ENCODE measurements at places on chromosomes 3 and 15.
A peak's percentile ranks its signal among the peaks of the same experiment; 100 is the strongest.

DNA sequence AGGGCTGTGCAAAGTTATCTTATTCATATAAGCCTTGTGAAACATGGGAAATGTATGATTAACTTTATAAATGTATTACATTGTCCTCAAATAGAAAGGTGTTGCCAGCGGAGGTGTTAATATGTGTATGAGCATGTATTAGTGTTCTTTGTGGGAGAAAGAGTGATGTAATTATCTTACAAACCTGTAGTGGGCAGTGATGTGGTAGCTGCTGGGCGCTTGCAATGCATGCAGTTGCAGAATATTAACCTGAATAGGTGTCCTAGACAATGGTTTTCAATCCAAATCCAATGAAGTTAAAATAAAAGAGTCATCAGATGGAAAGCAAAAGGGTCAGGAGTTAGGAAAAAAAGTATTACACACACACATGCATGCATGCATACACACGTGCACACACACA, 881.3 kb upstream of the CADM2 start:
- DNase-seq: no peak

DNA sequence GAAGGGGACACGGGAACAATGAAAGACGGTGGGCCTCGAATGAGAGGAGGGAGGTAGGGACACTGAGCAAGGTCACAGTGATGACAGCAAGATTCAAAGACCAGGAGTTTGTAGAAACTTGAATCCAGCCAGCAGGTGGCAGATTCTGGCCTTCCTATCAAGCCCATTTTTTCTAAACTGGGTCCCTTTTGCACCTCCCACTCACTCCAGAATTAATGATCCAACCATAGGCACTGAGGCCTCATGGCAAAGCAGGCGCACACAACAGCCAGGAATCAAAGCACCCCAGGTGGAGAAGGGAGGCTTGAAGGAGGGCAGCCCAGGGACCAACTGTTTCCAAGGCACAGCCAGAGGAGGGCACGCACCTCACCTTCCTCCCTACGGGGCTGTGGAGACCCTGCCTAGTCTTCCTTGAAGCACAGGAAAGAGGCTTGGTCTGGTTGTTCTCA, 90.2 kb downstream of the ANP32A start:
- DNase-seq: peak; percentile 74

DNA sequence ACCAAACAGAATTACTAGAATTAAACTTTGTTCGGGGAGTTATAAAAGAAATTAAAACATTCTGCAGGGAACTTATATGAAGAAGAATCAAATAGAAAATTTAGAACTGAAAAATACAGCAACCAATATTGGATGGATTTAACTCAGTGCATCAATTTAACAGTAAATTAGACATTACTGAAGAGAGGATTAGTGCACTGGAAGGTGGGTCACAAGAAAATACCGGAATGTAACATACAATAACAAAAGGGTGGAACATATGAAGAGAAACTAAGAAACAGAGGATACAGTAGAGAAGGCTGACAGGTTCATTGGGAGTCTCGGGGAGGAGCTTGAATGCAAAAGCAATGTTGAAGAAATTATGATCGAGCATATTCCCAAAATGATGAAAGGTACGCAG, 56.3 kb downstream of the CDIN1 start:
- no peak for DNase-seq

DNA sequence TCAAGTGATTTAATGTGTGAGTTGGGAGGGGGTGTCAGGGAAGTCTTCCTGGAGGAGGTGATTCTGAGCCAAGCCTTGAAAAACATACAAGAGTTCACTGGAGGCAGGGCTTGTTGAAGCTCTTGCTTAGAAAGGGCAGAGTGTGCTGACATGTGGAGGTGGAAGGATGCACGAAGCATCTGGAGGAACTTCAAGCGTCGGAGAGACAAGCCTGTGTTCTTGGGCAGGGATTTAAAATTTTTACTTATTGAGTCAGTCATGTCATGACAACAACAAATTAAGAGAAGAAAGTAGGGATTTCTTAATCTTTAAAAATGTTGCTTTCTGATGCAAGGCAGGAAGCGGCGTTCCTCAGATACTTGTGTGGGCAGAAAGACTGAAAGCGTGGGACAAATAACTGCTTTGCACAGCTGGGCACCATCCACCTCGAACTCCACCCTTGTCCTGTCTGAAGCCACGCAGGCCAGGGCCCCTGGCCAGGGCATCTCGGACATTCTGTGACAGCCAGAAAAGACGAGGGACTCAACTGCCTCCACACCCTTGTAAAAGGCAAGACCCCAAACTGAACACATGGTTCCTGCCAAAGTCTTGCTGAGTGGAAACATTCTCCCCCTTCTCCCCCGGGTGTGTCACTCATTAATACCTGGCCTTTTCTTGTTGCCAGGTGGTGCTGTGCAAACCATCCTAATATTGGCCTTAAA, 6.9 kb upstream of the IL16 start:
- no peak for DNase-seq

- peak; percentile 15 for DNase-seq
Observed at GRCh38 chr3:89113893-89114840, 6.7 kb downstream of the EPHA3 start.

- no peak for DNase-seq
Observed at GRCh38 chr15:57575363-57575762, 16.3 kb upstream of the MYZAP start.

GRCh38 chr3:46926039-46926438, 48.5 kb downstream of the PTH1R start:
- no peak for DNase-seq

DNA sequence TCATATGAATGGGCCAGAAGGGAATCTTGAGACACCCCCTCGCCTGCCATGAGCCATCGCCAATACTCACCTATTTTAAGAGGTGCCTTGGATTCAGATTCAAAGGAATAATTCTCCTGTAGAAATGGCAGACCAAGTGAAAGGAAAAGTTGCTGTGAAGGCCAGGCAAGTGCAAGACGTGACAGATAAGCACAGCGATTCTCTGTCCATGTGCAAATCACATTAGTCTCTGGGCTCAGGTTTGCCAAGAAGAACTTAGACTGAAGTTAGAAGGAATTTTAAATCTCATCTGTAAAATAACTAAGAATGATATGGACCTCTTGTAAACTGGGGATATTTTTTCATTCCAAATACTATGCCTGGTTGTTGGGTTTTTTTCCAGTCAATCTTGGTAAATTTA, 173.6 kb downstream of the UACA start:
- DNase-seq: no peak

DNA sequence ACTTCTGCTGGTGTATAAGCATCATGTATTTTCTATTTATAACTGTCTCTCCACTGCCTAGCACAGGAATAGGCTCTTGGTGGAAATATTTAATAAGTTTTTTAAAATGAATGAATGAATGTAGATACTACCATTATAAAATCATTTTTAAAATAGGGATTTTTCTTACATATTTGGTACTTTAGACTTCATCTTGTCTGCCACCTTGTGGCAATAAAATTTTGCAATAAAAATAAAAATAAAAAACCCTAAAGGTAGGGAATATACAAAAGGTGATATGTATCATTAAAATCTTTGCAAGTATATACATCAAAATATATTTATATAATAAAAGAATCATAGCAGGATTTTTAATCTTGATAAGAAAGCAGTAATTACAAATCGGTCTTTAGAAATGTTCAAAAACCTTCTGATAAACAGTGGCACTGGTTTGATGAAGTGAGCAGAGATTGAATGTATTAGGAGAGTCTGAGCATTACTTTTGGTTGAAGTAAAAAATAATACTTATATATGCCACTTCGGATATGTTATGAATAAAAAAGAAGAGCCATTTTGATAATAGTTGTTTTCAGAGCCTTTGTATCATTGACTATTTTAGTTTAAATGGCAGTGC, 95.2 kb downstream of the SPATA16 start:
- no peak for DNase-seq

- DNase-seq: no peak
Observed at GRCh38 chr15:89448825-89449224, 47.6 kb downstream of the RHCG start.

GRCh38 chr15:90838139-90838538, 30.2 kb upstream of the FURIN start:
- no peak for DNase-seq

DNA sequence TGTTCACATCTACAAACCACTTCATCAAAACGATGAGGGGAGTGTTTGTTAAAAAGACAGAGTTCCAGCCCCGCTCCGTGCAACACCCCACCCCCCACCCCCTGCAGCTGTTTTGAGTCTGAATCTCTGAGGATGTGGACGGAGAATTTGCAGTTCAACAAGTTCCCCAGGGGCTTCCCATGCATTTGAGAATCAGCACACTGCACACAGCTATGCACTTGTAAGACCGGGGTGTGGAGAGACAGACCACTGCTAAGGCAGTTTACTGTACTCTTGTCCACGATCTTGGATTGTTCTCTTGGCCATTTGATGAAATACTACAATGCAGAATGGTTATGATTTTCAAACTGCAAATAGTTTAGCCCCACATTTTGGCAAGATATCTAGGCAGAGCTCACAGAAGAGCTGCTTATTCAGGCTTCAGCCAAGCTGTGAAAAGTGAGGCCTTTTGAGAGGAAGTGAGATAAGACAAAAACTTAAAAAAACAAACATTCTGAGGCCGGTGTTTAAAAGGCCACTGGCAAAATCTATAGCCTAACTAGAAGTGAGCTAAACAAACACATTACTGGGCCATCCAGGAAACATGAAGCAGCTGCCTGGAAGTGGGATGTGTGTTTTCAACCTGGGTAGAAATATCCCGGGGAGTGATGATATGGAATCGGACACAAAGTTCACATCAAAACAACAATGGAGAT, 308.2 kb upstream of the ADAMTS9 start:
- DNase-seq: no peak

DNA sequence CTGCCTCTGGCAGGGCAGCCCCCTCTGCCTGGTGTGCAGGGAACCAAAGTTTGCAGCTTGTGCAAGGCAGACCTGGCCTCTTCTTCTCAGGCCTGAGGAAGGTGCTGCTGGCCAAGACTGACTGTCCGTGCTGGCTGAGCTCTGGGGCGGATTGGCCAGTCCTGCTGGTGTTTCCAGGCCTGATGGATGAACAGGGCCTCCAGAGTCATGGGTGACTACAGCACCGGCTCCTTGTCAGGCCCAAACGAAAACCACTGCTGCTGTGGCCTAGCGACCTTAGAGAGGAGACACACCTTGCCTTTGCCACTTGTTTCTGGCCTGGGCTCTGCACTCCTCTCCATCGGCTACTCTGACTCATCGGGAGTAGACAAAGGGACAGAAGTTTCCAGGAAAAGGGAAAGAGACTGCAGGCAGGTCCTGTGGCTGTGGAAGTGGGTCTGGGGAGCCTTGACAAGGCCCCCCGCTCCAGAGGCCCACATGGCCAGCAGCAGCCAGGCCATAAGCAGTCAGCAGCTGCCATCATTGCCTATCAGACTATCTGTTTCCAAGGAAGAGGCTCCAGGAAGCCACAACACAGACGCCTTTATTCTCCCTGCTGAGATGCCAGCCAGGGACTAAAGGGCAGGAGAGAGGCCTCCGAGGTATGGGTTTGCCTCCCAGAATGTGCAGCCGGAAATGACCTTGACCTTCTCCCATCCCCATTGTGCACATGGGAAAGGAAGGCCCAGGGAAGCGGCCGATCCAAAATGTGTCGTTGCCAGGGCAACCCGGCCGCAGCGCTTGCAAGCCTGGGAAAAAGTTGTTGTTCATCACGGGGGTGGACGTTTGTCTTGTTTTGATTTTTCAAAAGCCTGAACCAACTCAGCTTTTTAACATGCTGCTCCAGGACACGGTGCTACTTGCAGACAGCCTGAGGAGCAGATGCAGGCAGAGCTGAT, 160.5 kb downstream of the CHSY1 start:
- DNase-seq: peak; percentile 46

DNA sequence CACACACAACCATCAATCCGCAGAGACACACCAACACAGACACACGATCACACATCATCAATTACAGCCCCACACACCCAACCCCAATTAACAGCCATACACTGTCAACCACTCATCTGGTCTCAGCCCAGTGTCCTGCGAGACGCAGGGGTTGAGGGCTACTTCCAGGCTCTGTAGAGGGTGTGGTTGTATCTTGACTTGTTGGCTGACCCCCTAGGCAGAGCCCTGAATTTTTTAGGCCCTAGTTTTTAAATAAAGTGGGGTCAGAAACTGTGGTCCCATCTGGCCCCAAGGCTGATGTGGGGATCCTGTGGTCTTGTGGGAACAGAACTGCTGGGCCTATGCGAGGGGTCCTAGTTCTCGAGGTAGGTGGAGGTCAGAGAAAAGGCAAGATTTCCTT, 9.2 kb downstream of the VILL start:
- no peak for DNase-seq

GRCh38 chr3:170585008-170585936, 603 bp downstream of the SLC7A14 start:
- DNase-seq: peak; percentile 68

GRCh38 chr3:114380233-114380651, 86.4 kb downstream of the TIGIT start:
- DNase-seq: peak; percentile 39

- no peak for DNase-seq
Observed at GRCh38 chr15:43105077-43105736, 631 bp downstream of the UBR1 start.

DNA sequence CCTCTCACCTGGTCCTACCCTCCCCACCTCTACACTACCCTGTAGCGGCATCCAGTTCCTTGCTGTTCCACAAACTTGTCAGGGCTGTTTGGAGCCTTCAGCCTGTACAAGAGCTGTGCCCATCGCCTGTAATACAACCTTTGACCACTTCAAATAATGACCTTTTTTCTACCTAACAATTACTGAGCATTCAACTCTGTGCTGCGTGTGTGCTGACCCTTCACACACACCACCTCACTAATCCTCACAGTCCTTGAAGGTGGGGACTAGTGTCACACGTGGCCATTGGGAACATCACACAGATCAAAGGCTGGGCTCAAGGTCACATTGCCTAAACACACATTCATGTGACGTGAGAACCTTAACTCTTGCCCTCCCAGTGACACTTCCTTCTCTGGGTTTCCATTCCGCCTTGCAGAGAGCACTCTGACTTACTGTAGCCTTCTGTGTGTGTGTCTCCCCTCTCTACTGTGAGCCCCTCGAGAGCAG, 3.1 kb downstream of the C3orf20 start:
- no peak for DNase-seq

DNA sequence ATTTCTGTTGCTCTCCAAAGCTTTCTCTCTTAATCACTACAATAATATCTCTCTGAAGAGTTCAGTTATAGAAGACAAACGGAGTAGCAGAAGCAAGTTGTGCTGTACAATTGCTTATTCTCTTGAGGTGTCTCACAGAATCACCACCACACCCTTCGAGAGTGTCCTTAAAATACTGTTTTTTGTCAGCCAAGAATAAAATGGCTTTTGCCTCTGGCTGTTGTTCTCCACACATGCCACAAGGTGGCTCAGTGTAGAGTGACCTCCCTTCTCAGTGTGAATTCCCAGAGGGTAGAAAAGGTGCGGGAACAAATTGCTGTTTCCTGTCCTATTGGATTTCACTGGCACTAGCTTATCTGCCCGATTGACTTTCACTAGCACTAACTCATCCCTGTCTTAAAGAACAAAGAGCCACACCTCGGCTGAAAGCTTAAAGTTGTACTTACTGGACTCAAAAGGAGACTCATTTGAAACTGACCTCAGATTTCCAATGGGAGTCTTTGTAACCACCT, 134.2 kb upstream of the SATB1 start:
- DNase-seq: peak; percentile 2

GRCh38 chr15:80596521-80596976, 98.6 kb upstream of the ABHD17C start:
- peak; percentile 82 for DNase-seq

GRCh38 chr3:58234516-58234931, 3.1 kb upstream of the ABHD6 start:
- DNase-seq: no peak
